ENCODE measurements at places on chromosomes 13 and 19. TPM values are rescaled to one million over a fixed set of nuclear protein-coding genes. Genes with fewer than 3 reads are reported as not detected.

GRCh38 chr19:19095691-19096090 is 31.9 kb downstream of the SLC25A42 start:
- DNase-seq = no peak

DNA sequence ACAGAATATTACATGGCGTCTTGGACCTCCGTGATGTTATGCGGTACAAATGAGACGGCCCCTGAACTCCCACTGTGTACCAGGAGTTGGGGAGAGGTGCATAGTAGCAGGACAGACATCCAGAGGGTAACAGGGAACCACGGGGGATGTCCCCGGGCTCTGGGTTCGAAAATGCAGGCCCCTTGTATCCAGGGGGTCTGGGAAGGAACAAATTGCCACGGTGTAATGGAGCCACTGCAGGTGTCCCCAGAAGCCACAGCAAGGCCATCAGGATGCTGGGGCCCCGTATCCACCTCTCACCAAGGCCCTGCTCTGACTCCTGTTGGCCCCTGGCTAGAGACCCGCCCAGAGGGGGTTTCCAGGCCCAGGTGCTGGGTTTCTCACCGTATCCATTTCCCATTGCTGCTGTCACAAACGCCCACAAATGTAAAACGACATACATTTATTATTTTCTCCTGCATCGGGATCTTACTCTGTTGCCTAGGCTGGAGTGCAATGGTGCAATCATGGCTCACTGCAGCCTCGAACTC is 77.8 kb downstream of the INSR start:
- DNase-seq = peak; percentile 79

The PSG6 gene
- total RNA-seq = not detected

DNA sequence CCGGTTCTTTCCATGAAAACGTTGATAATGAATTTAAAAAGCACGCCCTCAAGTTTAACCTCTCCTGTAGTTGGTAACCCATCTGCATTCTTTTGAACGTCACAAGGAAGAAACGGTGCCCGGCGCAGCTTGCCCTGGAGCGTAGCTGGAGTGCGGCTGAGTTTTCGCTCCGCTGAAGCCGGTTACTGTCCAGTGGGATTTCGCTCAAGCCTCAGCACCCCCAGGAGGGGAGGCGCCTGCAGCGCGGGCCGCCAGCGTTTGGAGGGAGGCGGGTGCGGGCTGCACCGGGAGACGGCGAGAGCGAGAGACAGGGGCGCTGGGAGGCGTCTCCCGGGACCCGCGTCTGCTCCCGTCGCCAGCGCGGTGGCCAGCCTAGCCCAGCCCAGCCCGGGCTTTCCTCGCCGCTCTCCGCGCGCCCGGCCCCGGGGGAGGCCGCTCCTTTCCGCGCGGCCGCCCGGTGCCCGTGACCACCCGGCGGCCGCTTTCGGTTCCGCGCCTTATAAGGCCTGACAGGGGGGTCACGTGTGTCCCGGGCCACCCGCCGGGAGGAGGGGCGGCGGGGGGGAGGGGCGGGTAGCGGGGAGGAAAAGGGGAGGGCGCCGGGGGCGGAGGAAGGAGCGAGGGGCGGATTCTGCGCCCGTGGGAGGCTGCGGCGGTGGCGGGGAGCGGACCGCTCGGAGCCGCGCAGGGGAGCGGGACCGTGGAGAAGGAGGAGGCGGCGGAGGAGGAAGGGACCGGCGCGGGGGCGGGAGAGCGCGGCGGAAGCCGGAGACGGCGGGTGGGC is 8.3 kb upstream of the DGKH start:
- peak; percentile 91 for DNase-seq

The ANKRD10 gene
- total RNA-seq = 97.8 TPM

The ALOX5AP gene
- 31.8 TPM for total RNA-seq

The JAK3 gene
- total RNA-seq = 217 TPM

- no peak for DNase-seq
Measured at GRCh38 chr19:7641290-7642276, 4.7 kb downstream of the STXBP2 start.

DNA sequence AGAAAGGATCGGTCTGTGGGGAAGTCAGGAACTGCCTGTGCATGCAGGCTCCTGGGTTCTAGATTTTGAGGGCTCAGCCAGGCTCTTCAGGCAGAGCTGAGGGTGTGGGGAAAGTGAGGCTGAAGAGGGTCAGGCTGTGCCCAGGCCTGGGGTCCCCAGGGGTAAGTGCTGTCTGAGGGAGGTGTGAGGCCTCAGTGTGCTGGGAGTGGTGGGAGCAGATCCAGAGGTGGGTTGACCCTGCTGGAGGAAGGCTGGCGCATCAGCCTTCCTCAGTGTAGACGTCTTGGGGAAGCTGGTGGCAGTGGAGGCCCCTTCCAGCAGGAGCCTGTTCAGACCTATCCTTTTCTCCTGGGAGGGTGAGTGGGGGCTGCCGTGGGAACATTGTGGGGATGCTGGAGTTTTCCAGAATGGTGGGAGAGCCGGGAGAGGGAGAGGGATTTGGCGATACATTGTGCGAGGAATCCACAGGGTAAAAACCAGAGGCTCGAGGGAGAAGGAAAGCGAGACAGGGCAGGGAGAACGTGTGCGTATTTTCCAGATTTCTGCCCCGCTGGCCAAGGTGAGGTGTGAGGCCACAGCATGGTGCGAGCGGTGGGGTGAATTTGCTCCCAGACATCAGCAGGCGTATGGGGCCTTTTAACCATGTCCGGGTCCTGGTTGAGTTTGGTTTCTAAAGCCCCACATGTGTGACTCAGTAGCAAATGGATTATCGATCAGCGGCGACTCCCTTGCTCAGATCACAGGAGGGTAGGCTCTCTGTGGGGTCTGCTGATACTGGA is 237.7 kb downstream of the TEX29 start:
- no peak for DNase-seq

GRCh38 chr13:30307194-30307970 is at the start of gene KATNAL1:
Gene KATNAL1, minus strand, starts transcription at chr13:30307551. Its CDS starts 23,774 bp downstream, at chr13:30283777.
- DNase-seq = peak; percentile 80

Data from activated CD4-positive, alpha-beta memory T cell treated with anti-CD3 and anti-CD28 coated beads for 36 hours (primary cell).